ENCODE measurements at places on chromosomes 3 and 15.

DNA sequence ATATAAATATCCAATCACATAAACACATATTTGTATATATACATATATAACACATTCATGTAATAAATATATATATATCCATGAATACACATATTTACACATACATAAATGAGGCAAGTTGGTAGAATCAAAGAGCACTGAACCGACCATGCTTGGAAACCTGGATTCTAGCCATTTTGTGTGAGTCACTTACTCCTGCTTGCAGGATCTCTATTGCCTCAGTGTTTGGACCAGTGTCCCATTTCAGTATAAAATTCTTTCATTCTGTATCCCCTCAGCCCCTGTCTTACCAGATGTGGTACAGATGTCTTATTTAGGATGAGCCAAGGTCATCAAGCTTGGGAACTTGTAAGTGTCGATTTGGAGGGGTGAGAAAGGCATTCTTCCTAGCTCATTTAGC lies 391.4 kb upstream of the FRG2C start:
- DNase-seq: no peak

DNA sequence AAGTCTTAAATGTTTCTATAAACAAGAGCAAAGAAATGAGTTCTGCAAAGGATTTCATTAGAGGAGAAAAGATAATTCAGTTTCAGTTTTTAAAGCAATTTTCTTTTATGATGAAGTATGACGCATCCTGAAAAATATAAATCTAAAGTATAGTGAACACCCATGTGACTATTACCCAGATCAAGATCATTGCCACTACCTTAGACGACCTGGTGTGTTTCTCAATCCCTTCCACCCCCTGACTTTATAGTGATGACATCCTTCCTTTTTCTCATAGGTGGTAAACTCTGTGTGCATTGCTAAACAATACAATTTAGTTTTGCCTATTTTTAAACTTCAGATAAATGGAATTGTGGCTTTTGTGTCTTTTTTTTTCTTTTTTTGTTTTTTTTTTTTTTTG lies 8.4 kb downstream of the STT3B start:
- no peak for DNase-seq

DNA sequence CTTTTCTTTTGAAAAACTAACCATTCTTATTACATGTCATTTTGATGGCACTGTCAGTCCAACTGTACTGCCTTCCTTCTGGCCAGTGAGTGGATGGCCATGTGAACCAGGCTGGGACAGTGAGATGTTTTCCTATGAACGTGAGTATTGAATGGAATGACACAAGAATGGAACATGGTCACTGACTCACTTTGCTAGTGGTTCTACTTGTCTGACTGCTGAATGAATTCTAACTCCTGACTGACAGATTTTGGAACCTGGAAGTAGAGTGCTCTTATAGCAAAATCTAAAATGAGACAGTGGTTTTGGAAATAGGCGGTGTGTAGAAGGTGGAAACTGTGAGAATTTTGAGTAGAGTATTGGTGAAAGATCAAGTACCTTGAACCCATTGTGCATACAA lies 606.9 kb upstream of the KCNMB2 start:
- no peak for DNase-seq

- no peak for DNase-seq
These were observed 942 bp downstream of the ELP6 start for GRCh38 chr3:47512416-47513124.

DNA sequence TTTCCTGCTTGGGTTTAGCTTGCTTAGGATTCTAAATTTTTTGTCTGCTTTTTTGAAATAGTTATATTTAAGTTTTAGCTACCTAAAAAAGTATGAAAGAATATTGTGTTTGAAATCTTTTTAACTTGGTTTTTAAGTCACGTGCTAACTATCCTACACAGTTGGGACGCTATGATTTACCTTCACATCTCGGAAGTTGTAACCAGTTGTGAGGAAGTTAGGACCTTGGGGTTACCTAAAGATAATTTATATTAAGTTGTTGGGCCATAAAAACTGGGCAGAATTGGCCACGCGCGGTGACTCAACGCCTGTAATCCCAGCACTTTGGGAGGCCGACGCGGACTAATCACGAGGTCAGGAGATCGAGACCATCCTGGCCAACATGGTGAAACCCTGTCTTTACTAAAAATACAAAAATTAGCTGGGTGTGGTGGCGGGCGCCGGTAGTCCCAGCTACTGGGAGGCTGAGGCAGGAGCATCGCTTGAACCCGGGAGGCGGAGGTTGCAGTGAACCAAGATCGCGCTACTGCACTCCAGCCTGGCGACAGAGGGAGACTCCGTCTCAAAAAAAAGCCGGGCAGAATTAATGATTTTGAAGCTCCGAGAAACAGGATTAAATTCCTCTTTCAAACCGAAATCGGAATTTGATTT lies 1.0 kb downstream of the ZFAND6 start:
- no peak for DNase-seq

GRCh38 chr3:123781138-123781537 lies 103.0 kb downstream of the MYLK start:
- DNase-seq: no peak

All from GOT3 (cell line).